Left renal pelvis (tissue), 4 donors: ENCODE measurements at places on chromosomes 11 and 22.

DNA sequence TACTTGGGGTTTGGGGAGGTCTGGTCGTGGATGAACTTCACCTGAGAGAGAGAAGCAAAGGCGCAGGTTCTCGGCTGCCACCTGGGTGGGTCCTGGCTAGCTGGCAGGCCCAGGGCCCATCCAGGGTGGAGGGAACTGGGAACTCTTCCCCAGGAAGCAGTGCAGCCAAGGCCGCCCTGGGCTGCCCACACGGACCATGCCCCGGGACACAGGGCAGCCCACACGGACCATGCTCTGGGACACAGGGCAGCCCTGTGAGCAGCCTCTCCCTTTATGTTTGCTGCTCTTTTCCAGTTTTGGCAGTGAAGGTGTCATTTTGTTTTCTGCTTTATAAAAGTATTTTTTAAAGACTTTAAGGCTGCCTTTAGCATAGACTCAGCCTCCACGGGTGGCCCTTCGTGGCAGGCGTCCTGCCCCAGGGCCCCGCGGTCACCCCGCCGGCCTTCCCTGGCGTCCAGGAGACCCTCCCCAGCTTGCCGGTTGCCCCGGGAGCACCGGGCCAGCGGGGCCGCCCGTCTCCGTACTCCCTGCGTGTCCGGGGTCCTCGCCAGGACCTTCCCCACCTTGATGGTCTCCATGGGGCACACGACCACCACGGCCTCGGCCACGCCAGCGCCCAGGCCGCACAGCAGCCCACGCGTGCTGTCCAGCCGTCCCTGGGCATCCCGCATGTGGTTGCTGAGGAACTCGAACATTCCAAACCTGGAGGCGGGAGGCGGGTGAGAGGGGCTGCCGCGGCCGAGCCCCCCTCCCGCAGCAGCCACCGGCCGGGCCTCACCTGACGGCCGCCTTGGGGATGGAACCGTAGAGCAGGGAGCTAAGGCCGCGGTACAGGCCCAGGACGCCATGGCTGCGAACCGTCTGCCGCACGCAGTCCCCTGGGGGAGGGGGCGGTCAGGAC, 1.1 kb downstream of the SLC25A1 start:
- DNase-seq, result no peak

DNA sequence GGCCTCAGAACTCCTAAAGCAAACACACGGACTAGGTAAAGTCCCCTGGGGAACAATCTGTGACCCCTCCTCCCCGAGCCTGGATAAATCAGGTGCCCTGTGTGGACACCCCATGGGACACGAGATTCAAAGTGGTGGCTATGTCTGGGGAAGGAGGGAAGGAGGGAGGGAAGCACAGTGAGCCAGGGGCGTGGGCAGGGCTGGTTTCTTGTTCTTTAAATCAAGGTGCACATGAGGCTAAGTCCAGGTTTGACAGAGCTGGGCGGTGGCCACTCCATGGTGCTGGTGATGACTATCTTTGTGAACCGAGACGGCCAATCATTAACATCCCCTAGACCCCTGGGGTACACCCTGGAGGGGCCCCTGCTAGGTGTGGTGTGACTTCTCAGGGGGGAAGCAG, 20.3 kb upstream of the TH start:
- DNase-seq, result no peak

DNA sequence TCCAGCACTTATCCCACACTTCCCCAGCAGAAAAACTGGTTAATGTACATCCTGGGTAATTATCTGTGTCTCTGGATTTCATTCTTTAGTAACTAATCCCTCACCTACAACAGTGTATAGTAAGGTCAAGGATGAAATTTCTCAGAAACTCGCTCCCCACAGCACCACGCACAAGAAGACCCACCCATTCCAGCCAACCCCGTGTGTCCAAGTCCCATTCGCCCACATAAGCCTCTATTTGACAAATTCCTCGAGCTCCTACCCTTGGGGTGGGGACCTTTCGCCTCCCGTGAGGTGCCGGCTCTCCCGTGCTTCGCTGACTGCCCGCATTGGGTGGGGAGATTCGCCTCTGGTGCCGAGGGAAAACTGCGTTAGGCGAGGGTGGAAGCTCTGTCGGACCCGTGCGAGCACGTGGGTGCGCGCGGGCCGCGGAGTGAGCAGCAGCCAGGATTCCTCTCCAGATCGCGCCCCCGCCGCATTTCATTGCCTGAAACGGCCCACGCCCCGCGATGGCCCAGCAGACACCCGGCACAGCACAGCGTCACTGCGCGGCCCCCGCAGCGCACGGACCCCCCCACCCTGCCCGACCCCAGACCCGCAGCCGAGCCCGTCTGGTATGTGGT, 866 bp downstream of the EXPH5 start:
- no peak for DNase-seq

DNA sequence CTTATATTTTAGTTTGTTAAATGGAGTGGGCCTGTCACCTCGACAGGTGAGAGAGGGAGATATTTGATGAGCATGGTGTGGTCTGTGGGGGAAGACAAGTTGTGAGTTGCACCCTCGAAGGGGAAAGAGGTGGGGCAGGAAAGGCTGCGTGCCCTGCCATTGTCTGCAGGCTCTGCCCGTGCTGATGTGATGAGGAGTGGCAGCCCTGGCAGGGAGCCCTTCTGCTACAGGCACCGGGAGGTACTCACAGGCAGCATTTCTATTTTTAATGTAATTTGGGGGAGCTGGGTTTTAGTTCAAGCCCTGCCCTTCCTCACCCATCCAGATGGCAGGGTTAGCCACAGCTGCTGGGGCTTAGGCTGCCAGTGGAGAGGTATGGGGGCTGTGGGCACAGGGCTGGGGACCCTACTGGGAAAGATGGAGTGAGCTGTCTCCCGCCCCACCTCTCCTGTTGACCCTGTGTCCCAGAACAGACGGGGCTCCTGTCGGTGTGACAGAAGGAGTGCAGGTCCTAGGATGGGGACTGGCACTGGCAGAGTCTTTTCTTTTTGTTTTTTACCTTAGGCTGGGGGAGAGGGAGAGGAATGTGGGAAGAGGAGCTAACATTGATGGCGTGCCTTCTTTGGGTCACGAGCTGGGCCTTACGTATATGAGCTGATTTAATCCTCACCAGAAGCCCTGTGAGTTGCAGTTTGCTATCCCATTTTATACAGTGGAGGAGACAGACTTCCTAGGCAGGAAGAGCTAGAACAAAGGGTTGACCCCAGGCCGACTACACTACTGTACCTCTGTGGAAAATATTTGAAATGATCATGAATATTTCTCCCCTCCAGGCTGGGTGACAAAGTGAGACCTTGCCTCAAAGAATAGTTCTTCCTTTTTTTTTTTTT, 51.6 kb downstream of the CEP164 start:
- DNase-seq, result no peak

- no peak for DNase-seq
Observed at GRCh38 chr11:8205566-8205965, 36.7 kb upstream of the RIC3 start.

DNA sequence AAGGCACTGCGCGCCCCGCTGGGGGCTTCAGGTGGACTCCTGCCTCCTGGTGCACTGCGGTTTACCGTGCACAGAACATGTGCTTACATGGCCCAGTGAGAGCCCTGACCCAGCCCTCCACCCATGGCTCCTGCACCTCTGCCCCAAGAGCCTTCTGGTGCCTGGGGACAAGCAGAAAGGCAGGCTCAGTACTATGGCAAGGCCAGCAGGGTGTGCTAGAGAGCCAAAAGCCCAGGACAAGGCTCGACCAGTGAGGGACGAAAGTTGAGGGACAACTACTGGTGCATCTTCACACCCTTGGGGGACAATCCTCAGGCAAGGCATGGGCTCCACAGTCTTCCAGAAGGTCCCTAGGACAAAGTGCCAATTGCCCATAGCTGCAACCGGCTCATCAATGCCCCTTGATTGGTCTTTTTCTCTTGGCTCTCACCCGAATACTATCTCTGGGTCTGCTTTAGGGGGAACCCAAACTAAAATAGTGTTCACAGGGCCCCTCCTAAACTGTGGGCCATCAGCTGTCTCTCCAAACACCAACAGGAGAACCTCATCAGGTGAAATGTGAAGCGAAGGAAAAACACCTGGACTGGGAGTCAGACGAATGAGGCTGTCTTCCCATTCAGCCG, 13.5 kb downstream of the PGA5 start:
- DNase-seq, result no peak

DNA sequence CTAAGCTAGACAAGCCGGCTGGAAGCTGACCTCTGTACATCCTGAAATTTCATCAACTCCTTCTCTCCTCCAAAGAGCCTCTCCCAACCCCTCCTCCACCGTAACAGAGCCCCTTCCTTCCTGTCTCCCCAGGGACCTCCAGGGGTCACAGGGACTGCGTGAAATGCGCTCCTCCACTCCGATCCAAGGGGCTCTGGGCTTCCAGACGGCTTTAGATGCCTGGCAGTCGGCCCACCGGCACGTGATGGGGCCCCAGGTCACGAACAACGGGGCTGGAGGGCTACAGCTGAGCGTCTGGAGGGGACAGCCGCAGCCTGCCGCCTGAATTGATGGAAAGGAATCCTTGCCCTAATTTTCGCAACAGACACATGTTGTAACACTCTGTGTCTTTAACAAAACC, 264.1 kb downstream of the MN1 start:
- peak; percentile 48 for DNase-seq

GRCh38 chr11:1932105-1932480, 12.6 kb downstream of the TNNT3 start:
- no peak for DNase-seq

- DNase-seq, result no peak
Observed at GRCh38 chr11:132528181-132528580, 1004.1 kb downstream of the OPCML start.

DNA sequence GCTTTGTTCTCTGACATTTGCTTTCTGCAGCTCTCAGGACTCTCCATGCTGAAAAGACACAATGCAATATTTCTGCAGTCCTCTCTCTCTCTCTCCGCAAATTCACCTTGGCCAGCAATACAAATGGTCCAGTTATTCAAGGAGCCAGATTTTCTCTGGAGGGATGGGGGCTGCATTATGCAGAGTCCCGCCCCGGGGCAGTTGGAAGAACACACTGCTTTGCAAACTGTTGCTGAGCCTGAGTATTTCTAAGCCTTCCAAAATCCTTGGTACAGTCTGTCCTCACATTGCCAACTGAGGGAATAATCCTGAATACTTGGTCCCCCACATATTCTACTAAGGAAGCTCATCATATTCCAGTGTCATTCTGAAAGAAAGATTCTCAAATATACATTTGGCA, 94.3 kb upstream of the ZC3H12C start:
- DNase-seq, result no peak

DNA sequence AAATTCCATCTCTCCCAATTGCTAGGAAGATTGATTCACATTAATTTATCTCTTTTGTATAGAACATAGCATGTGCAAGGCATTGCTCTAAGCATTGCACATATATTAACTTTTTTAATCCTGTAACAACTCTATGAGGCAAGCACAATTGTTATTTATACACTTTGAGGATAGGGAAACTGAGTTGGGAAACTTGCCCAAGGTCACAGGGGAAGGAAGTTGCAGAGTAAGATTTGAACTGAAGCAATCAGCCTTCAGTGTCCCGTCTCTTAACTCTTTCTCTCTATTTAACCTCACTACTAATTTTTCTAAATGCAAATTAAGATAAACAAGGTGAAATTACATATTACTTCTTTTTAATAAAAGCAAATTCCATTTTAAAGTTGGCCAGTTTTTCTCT, 22.2 kb downstream of the OR56B4 start:
- no peak for DNase-seq

DNA sequence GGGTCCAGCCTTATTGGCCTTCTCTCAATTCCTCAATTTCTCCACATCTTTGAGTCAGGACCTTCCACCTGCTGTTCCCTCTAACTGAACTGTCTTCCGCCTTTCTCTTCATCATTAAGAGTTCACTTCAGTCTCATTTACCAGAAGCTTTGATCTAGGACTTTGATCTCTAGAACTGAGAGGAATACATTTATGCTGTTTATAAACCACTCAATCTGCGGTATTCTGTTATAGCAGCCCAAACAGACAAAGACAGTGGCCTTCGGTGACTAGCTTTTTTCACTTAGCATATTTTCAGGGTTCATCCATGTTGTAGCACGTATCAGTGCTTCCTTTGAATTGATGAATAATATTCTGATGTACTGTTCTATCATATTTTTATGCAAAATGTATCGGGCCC, 10.5 kb downstream of the CLPB start:
- no peak for DNase-seq

DNA sequence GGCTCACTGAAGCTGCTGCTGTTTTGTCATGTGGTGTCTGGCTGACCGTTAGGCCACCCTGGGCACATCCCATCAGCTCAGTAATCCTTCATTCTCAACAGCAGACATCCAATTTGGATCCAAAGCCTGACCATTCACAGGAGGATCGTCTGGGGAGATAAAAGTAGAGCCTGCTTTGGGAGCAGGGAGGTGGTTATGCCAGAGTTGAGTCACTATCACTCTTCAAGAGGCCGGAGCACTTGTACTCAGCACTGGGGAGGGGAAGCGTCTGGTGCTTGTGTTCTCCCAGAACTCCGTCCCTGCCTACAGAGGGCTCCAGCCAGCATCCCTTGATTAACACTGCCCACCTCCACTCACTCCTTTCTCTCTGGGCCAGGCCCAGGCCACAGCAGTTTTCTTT, 382.6 kb downstream of the OPCML start:
- DNase-seq, result no peak
